ENCODE measurements at places on chromosomes 3 and 15.

DNA sequence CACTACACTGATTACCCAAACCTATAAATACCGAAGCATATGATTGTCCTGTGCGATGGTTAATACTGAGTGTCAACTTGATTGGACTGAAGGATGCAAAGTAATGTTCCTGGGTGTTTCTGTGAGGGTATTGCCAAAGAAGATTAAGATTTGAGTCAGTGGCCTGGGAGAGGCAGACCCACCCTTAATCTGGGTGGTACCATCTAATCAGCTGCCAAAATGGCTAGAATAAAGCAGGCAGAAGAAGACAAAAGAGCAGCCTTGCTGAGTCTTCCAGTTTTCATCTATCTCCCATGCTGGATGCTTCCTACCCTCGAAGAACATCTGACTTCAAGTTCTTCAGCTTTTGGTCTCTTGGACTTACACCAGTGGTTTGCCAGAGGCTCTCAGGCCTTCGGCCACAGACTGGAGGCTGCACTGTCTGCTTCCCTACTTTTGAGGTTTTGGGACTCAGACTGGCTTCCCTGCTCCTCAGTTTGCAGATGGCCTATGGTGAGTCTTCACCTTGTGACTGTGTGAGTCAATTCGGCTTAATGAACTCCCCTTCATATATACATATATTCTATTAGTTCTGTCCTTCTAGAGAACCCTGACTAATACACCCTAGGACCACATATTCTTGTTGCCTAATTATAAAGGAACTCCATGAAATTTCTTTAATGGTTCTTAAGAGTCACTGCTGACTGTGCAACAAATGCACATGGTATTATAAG is 31.7 kb downstream of the CSNK1G1 start:
- no peak for DNase-seq

DNA sequence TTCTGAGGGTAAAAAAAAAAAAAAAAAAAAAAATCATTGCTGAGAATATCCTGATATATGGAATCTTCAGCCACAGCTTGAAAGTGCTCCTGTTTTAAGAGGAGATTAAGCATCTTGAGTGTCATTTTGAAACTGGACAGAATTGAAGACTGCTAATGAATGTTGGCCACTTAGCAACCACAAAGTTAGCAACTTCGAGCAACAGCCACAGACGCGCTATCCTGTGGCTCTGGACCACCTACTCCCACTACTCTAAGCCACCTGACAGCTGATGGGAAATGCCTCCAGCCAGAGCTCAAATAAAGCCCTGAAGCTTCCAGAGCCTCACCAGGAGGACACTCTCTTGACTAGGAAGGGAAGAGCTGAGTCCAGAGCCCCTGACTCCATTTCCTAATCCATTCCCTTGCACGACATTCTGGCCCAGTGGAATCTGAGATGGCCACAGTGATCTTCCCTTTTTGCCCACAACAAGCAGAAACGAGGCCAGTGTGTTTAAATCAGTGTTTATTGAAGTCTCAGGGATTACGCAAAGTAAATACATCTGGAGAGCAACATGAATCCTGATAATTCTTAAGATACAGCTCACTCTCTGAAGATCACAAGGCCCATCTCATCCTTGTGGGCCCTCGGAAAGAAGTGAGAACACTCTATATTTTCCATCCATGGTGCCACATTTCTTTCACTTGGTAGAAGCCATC is 58.6 kb downstream of the TMEM212 start:
- no peak for DNase-seq

GRCh38 chr3:177771780-177772179 is 574.5 kb upstream of the TBL1XR1 start:
- DNase-seq, result no peak

DNA sequence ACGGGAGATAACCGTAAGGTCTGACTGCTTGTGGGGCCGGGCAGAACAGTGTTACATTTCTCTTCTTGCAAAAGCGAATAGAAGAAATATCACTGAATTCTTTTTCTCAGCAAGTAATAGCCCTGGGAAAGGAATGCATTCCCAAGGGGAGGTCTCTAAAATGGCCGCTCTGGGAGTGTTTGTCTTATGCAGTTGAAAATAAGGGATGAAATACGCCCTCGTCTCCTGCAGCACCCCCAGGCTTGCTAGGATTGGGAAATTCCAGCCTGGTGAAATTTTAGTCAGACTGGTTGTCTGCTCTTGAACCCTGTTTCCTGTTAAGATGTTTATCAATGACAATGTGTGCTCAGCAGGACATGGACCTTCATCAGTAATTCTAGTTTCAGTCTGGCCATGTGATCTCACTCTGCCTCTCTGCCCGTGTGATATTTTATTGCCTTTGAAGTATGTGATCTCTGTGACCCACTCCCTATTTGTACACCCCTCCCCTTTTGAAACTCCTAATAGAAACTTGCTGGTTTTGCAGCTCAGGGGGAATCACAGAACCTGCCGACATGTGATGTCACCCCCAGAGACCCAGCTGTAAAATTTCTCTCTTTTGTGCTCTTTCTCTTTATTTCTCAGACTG is 715.6 kb downstream of the ROBO1 start:
- no peak for DNase-seq

DNA sequence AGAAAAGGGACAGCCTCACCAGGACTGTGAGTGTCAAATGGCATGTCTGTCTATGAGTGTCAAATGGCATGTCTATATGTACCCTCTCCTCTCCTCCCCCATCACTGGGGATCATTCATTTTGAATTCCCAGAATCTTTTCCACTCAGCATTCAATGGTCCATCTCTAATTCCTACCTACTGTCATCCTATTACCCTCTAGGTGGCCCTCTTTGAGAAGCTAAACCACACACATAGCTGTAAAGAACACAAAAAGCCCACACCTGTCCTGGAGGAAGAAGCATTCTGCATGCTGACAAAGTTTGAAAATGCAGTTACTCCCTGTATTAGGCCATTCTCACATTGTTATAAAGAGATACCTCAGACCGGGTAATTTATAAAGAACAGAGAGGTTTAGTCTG is 46.2 kb upstream of the PYDC2 start:
- DNase-seq, result no peak

- DNase-seq, result no peak
These were observed 601.3 kb upstream of the NECTIN3 start for GRCh38 chr3:110470310-110470709.

DNA sequence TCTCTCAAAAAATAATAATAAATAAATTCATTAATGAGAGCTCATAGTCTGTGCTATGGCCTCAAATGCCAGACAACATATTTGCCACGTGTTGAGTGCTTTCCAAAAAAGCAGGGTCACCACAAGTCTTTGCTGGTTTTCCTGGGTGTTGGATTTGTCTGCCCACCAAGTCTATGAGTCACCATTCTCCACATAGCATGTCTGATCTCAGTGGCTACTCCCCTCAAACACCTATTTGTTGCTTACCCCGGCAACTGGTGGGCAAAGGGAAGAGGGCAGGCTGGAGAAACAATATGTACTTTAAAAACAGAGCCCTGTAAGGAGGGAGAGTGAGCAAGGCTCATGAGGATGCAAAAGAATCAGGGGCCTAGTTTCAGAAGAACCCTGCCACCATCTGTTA is 120.0 kb upstream of the ARRDC4 start:
- DNase-seq, result no peak

DNA sequence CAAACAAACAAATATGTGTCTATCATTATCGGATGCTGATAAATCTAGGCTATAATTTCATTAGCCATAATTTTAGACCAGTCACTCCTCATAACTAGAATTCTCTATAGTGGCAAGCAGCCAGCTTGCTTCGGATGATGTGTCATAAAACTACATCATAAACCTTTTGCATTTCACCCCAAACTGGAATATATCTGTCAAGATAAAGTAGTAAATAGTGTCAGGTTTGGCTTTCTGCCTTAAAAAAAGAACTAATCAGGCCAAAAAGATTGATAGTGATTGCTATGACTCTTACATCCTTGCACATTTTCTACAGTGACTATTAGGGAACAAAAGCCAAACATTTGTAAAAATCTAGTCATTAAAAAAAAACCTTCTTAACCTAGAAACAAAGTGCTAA is 51.0 kb downstream of the DPPA2 start:
- DNase-seq, result no peak

DNA sequence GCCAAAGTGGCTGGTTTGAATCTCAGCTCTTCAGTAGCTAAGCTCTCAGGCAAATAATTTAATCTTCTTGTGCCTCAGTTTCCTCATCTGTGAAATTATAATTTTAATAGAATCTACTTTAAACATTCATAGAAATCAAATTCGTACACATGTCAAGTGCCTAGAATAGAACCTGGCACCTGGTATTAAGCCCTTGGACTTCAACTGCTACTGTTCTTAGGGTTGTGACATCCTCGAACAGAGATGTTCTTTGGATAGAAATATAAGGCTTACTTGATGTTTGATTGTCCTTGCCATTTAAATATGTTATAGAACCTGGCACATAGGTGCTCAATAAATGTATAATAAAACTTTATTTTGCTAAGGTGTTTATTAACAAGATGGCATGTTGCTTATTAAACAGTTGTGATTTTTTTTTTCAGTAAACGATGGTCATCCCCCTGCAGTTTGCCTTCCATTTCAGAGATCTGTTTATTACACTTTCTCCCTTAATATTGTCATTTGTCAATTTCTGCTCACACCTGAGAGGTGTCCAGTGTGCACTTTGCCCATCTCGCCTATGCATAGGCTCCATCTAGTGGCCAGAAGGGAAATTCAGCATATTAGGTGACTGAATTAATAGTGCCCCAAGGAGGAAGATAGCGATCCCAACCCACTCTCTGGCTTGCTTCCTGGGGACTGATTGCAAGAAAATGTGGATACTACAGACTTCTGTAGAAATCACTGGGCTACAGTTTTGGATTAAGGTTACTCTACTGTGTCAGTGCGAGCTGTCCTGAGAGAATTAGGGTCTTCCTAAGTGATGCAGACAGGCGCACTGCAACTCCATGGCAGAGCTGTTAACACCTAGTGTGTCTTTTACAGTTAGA is 10.7 kb downstream of the IGF1R start:
- no peak for DNase-seq

Data from right forelimb (tissue), 1 donor.